Muscle of leg (tissue), 16 donors: ENCODE measurements at places on chromosomes 3 and 15. TPM values are rescaled to one million over a fixed set of nuclear protein-coding genes. Genes with fewer than 3 reads are reported as not detected.

Gene FSD2
- 44.4 TPM for total RNA-seq

Gene RPP25
- 1.7 TPM for total RNA-seq

Gene P2RY1
- 6.8 TPM for total RNA-seq

Gene RBMS3
- 77.4 TPM for total RNA-seq

Gene FBXO40
- 2.4 TPM for total RNA-seq

Gene PLA1A
- total RNA-seq: 0.09 TPM

DNA sequence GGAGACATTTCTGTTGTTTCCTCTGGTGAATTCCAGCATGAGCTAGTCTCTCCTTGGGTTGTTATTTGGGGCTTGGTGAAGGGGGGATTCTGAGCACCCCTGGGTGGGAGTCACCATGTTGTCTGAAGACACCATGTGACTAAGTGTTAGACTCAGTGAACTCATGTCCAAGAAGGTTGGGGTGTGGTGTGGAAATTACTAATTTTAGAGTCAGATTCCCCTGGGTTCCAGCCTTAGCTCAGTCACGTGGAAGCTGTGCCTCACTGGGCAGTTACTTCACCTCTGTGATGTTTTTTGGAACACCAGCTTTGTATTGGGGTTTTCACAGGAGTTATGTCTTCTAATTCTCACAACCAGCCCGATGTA is 171.5 kb downstream of the RPLP1 start:
- H3K4me1 ChIP-seq: peaks cover 7% of the 10 kb centered on the region
- no peak for DNase-seq
- no peaks in the 10 kb centered on the region for H3K36me3 ChIP-seq

DNA sequence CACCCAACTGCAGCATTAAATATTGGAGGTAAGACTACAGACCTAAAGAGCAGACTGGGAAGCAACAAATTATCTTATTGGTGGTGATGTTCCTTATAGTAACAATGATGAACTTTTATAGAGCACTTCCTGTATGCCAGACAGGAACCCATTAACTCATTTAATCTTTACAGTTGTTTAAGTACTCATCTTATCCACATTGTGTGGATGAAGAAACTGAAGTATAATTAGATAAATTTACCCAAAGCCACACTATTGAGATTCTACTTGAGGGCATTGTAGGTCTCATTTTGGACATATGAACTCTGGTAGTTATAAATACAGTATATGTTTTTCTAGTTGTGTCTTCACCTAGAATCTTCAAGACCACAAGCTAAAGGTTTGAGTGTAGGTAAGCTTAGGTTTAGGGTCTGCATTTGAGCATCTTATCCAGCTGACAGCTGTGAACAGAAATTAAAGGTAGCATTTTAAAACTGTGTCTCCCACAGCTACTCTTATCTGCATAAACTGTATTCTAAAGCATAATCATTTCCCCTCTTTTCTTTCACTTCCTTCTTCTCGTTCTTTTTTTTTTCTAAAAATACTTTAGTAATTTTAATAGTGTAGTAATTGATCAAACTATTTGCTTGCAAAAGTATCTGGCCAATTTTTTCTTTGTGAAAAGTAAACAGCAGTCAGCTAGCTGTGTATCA is 138.2 kb downstream of the UBE2E2 start:
- no peak overlapping the region for H3K4me3 ChIP-seq
- no peak for DNase-seq
- H3K27ac ChIP-seq: no peak overlapping the region
- no peaks in the 10 kb centered on the region for H3K36me3 ChIP-seq
- no peaks in the 10 kb centered on the region for H3K4me1 ChIP-seq

DNA sequence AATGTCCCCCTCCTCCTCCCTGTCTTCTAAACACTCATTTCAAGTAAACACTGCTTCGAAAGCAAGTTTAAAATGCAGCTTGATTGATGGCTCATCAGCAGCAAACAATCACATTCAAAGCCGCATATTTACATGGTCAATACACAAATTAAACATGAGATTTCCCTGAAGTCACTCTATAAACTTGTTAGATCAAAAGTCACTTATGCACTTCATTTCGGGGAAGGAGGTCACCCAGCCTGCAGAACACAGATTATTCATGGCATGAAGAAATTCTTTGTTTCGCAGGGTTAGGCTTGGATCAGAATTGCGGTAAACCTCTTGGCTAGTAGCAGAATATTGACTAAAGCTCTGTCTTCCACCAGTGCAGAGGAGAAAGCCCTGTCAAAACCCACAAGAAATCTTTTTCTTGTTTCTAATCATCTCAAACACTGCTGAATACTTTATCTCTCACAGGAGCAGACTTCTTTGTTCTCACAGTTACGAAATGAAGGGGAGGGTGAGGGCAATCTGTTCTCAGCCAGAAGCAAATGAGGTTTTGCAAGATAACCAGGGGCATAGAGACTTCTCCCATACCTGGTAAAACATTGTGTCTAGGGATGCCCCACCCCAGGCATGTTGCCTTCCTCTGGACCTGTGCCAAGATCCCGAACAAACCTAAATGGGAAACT is 133.3 kb upstream of the CHL1 start:
- DNase-seq: no peak
- no peaks in the 10 kb centered on the region for H3K36me3 ChIP-seq
- no peak overlapping the region for H3K4me3 ChIP-seq
- no peaks in the 10 kb centered on the region for H3K27me3 ChIP-seq
- H3K27ac ChIP-seq: no peak overlapping the region

- H3K27ac ChIP-seq: no peak overlapping the region
- H3K4me3 ChIP-seq: no peak overlapping the region
- DNase-seq: no peak
- H3K27me3 ChIP-seq: no peaks in the 10 kb centered on the region
- H3K4me1 ChIP-seq: no peaks in the 10 kb centered on the region
Measured at GRCh38 chr3:102466001-102466400, 31.2 kb downstream of the ZPLD1 start.

- no peak overlapping the region for H3K27ac ChIP-seq
- peaks cover 2% of the 10 kb centered on the region for H3K4me1 ChIP-seq
- no peaks in the 10 kb centered on the region for H3K27me3 ChIP-seq
- no peaks in the 10 kb centered on the region for H3K36me3 ChIP-seq
- no peak for DNase-seq
- no peak overlapping the region for H3K4me3 ChIP-seq
Measured at GRCh38 chr3:71406972-71407810, 176.3 kb downstream of the FOXP1 start.

DNA sequence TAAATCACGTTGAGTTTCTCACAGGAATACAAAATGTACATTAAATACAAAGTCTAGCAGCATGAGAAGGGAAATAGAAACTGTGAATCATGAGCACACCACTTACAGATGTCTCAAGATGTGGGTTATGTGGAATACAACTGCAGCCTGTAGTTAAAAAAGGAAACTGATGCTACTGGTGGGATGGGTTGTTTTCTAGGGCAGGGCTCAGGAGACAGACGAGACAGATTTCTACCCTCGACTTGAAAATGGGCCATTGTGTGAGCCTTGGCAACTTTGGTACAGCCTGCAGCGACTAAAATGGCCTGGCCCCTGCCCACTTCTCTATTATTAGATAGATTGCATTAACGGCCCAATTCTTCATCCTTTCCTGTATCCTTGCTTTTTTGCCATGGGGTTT is 293.1 kb downstream of the SUCLG2 start:
- H3K27me3 ChIP-seq: no peaks in the 10 kb centered on the region
- H3K4me3 ChIP-seq: no peak overlapping the region
- H3K27ac ChIP-seq: no peak overlapping the region
- no peak for DNase-seq
- no peaks in the 10 kb centered on the region for H3K4me1 ChIP-seq

DNA sequence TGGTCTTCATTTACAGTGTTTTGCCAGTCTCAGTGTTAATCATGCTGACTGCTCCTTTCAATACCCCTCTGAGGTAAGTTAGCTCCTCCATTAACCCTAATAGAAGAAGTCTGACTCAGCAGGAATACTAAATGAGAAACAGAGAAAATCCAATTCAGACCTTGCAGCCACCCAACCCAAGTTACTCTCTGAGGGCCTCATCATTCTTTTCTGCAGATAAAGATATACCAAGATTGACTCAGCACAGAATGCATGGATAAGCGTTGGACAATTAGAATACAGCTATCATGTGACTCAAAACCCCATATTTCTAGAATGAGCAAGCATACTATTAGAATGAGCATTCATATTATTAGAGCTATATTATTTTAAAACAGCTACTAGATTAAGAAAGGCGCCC is 389.1 kb upstream of the SGO1 start:
- DNase-seq: no peak
- H3K27ac ChIP-seq: no peak overlapping the region
- H3K36me3 ChIP-seq: no peaks in the 10 kb centered on the region
- no peaks in the 10 kb centered on the region for H3K4me1 ChIP-seq
- no peak overlapping the region for H3K4me3 ChIP-seq
- no peaks in the 10 kb centered on the region for H3K27me3 ChIP-seq

GRCh38 chr3:188594139-188594538 is 440.2 kb downstream of the LPP start:
- H3K27me3 ChIP-seq: no peaks in the 10 kb centered on the region
- peak; percentile 37 for DNase-seq
- no peak overlapping the region for H3K4me3 ChIP-seq
- H3K27ac ChIP-seq: no peak overlapping the region
- no peaks in the 10 kb centered on the region for H3K36me3 ChIP-seq

- no peaks in the 10 kb centered on the region for H3K4me1 ChIP-seq
- DNase-seq: no peak
- H3K27ac ChIP-seq: no peak overlapping the region
- no peaks in the 10 kb centered on the region for H3K36me3 ChIP-seq
Measured at GRCh38 chr3:188458756-188459155, 304.8 kb downstream of the LPP start.

DNA sequence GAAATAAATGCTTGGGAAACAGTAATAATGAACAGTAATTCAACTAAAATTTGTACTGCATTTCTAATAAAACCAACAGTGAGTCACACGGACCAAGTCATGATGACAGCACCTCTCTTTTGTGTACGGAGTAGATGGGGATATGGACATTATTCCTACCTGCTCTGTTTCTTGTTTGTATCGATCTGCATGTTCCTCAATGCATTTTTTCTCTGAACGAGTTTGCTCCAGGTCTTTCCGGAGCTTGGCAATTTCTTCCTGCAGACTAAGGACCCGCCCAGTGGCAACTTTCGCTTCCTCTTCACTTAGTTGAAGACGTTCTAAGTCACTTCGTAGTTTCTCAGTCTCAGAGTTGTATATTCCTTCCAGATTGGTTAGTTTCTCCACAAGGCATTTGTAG is 74.4 kb upstream of the MYO5C start:
- H3K4me3 ChIP-seq: no peak overlapping the region
- DNase-seq: peak; percentile 57
- no peaks in the 10 kb centered on the region for H3K27me3 ChIP-seq
- H3K27ac ChIP-seq: no peak overlapping the region
- no peaks in the 10 kb centered on the region for H3K4me1 ChIP-seq

- no peak overlapping the region for H3K4me3 ChIP-seq
- peaks cover 9% of the 10 kb centered on the region for H3K36me3 ChIP-seq
- no peak overlapping the region for H3K27ac ChIP-seq
- DNase-seq: no peak
Measured at GRCh38 chr15:41927536-41927935, 33.7 kb upstream of the SPTBN5 start.

DNA sequence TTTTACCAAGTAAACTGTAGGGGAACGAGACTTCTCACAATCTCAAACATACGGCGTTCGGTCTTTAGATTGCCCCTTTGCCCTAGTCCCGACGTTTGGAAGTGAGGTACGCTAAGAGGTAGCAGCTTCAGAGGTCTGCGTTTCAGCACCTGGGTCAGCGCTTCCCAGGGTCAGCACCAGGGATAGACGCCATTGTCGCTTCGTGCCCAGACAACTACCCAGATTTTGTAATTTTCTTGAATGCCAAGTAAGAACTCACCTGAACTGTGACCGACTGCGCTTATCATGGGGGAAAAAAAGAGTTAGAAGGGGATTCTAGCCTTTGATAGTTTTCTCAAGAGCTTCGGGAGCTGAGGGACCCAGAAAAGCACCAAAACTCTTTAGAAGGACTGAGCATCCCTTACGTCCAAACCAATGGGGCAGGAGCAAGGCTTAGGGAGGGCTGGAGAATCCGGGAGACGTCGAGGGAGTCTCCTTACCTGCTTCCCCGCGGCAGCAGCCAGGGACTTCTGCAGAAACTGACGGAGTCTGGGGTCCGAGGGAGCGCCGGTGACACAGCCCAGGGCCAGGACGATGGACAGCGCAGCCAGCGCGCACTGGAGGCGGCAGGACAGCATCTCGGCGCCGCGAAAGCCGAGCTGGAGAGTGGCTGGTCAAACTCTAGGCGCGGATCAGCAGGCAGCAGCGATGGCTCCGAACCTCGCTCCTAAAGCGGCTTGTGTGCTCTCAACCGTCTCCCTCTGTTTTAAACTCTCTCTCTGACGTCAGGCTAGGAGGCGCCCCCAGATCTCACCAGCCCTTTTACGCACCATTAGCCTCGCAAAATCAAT is at the start of gene SST:
Gene SST, minus strand, starts transcription at position 720 of the 830 bp plus-strand sequence. Its CDS starts 103 bp downstream, at position 617.
- H3K4me1 ChIP-seq: no peaks in the 10 kb centered on the region
- no peak within 1 kb of the TSS for H3K4me3 ChIP-seq
- H3K27ac ChIP-seq: no peak within 1 kb of the TSS
- DNase-seq: peak; percentile 64
- peaks cover 4% of the 10 kb centered on the region for H3K27me3 ChIP-seq
